ENCODE measurements at places on chromosomes 2 and 18.

- DNase-seq, result no peak
Observed at GRCh38 chr2:69279931-69280681, 106.9 kb downstream of the GFPT1 start.

- DNase-seq, result no peak
Observed at GRCh38 chr2:102704531-102704930, 57.3 kb upstream of the TMEM182 start.

DNA sequence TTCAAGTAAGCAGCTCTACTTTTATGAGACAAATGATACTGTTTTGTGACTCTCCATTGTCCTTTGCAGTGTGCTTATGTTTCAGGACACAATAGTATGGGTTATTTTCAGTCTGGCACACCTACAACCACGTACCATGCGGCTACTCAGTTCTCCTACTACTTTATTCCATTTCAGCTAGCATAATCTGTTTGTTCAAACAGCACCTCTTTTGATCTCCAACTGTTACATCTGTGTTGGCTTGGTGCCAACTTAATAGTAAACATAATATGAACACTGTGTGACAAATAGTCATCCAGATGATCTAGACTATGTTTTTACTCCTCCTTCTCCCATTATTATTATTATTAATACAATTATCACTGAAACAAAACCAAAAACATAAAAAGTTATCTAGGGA, 40.5 kb downstream of the MYO3B start:
- DNase-seq, result no peak

DNA sequence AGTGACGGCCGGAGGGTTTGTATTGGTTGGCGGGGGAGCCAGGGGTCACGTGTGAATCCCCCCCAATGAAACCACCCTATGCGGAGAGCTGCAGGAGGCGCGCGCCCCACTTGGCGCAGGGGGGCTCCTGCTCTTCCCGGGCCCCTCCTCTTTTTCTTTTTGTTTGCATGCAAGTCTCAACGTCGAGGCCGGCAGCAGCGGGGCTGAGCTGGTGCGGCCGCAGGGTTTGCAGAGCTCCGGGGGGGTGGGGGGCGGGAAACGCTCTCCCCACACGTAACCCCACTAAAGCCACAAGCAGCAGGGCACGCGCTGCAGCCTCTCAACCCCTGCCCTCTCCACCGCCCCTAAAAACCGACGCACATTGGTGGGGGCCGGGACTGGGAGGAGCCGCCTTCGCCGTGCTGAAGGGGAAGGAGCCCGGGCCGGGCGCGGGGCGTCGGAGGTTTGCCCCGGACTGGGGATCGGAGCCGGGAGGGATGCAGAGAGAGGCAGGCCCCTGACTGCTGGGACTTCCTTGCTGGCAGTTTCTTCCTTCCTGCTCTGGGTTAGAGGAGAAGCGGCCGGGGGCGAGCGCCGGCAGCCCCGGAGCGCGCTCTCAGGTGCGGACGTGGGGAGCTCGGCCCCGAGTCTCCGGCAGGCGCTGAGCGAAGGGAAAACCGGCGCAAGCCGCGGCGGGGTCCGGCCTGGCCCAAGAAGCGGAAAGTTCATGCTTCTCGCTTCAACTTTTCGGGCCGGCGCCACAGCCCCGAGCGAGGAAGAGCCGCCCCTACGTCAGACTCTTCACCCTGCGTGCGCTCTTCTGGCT, 864 bp downstream of the LBH start:
- no peak for DNase-seq

DNA sequence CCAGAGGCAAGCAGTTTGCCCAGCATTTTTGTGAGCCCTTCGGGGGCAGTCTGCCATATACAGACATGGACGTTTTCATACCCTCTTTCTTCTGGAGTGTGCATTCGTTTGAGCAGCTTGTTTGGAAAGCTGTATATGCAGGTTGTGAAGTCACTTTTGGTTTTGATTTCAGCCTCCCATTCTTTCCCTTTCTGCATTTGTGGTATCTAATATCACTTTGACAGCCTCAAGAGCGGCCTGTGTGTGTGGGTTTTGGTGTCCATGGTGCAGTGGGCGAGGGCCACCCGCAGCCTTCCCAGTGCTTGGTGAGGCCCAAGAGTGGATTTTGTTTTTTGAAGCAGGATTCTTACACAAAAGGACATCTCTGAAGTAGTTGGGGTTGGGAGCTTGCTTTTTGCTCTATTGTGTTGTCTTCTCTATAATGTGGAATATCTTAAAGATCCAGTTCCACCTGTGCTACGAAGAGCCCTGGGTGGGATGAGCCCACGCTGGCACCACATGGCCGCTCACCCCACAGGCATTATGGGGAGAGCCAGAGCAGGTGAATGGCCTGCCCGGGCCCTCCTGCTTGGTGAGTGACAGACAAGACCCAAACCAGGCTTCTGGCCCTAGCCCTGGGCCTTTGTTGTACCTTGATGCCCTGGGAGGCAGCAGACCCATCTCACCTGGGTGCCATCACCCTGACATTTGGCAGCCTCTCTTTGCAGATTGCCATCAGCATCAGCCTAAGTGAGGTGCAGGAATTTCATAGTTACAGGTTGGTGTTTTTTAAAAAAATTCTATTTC, 29.5 kb downstream of the INPP4A start:
- DNase-seq, result no peak

All from anterior cingulate cortex (tissue), 58 donors.